Left lobe of liver (tissue), 2 donors: ENCODE measurements at places on chromosomes 7 and 10. TPM values are rescaled to one million over a fixed set of nuclear protein-coding genes. Genes with fewer than 3 reads are reported as not detected.

- no peak for DNase-seq
These were observed 66.9 kb downstream of the FAM53B start for GRCh38 chr10:124677293-124677699.

DNA sequence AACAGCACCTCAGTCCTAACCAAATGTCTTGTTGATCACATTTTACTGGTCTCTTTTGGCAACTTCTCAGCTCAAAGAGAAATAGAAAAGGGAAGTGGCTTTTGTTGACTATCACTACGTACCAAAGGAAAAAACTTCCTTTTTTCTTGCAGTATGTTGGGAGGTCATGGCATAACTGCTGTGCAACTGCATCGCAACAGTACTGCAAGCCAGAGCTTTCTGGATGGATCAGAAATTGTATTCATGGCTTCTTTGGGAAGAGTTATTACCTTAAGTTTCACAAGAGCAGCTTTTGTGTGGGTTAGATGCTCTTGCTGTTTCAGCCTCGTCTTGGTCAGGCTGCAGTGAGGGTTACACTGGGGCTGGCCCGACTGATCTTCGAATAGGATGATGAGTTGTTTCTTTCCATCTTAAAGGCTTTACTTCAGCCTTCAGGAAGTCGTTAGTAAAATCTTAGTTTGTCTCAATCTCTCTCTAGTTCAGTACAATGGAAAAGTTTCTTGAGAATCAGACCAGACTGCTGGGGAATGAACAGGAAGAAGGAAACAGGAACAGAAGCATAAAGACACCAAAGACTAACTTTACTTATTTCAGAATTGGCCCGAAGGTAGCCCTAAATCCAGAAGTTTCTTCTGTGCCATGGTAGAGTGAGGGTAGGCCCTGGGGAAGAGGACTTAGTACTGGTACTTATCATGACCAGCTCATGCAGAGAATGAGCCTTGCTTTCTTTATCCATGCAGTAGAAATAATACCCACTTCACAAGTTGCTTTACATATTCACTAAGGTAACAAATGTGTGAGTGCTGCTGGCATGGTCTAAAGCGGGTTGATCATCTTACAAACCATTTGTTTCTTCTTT lies 153.6 kb downstream of the CELF2 start:
- DNase-seq: no peak

GRCh38 chr7:140225562-140226249 lies 48.9 kb upstream of the KDM7A start:
- DNase-seq: no peak

GDF2 gene
- 7.2 TPM for total RNA-seq

- no peak for DNase-seq
These were observed 67.2 kb upstream of the CAMK2B start for GRCh38 chr7:44392618-44393010.

- DNase-seq: no peak
These were observed 22.4 kb downstream of the ATXN7L1 start for GRCh38 chr7:105853931-105854419.

DNA sequence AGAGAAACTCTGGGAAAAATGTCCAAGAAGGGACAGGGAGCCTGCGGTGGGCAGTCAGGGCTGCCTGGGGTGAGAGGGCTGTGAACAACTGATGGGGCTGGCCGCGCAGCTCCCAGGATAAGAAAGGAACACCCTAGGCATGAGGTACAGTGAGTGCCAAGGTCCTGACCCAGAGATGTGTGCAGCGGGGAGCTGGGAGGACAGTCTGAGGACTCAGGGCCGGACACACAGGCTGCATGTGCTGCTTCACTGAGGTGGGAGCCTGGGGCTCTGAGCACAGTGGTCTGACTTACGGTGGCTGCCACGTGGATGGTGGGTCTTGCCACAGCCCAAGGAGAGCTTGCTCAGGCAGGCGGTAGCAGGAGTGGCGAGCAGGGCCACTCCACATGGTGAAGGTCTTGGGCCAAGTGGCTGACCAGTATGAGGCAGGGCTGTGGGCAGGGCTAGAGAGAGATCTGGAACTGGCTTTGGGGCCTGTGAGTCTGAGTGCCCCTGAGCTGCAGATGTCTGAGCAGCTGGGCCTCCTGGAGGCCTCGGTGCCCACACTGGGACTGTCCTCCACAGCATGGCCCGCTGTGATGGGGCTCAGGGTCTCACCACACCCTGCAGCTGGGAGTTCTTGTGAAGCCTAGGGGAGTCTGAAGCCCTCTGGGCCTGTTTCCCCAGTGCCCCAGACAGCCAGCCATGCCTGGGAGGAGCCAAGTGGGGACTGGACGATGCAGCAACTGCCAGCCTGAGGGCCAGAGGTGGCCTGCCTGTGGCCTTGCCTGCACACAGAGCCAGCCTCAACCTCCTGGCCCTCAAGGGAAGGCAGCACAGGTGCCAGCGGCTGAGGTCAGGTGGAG lies 60.3 kb downstream of the RASGEF1A start:
- peak; percentile 39 for DNase-seq

TMEM270 gene
- total RNA-seq: not detected

- DNase-seq: no peak
These were observed 425.8 kb downstream of the ETV1 start for GRCh38 chr7:13563680-13564079.

KCNH2 gene
- total RNA-seq: 0.28 TPM

- DNase-seq: no peak
These were observed 638.4 kb downstream of the ACTR3B start for GRCh38 chr7:153397906-153398305.

- DNase-seq: no peak
These were observed 231.8 kb upstream of the CACNA2D1 start for GRCh38 chr7:82675396-82675795.

MUC3A gene
- total RNA-seq: 9.4 TPM

SPDYE2 gene
- total RNA-seq: not detected

- no peak for DNase-seq
These were observed 7.5 kb downstream of the BNIP3 start for GRCh38 chr10:131974034-131974817.

GRCh38 chr7:5284304-5285281 lies 1.9 kb downstream of the SLC29A4 start:
- peak; percentile 67 for DNase-seq

- DNase-seq: no peak
These were observed 53.6 kb upstream of the EBF3 start for GRCh38 chr10:130017631-130018022.

GRCh38 chr10:96456296-96456840 lies 57.4 kb downstream of the TLL2 start:
- DNase-seq: no peak

AP4M1 gene
- 4.5 TPM for total RNA-seq

MYL10 gene
- not detected for total RNA-seq

GRCh38 chr7:13057462-13058200 lies 370.2 kb downstream of the ARL4A start:
- no peak for DNase-seq

GRCh38 chr10:28587970-28588290 lies 55.0 kb downstream of the WAC start:
- no peak for DNase-seq

- no peak for DNase-seq
These were observed 84.5 kb downstream of the FZD1 start for GRCh38 chr7:91348711-91349110.

DNA sequence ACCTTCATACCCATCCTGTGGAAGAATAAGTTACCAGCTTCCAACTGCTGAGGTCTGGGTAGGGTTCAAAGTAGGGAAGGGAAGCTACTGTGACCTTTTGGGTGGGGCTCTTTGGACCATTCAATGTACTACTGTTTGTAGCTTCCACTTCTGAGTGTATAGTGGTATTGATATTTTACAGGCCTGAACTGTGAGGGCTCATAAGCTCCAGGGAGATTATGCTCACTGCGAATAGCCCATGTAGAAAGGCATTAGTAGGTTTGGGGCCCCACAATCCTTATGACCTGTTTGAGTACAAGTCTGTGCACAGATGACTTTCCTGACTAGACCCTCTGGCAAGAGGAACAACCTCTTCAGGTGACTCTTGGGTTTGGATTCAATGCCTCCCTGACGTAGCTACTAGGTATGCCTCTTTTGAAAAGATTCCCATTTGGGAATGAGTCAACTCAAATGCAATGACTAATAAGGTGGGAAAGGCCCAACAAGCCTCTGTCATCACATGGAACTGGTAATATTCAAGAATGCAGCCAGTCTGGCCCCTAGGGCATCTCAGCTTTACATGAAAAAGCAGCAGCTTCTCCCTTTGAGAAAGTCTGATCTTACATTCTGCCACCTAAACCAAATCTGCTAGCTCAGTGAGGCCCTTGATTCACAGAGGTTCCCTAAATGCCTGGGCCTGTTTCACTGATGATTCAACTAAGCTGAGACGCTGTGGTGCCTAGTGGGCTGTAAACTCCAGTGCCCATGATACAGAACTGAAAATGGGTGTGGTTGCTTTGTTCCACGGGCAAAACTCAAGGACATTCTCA lies 79.8 kb downstream of the ABI1 start:
- DNase-seq: no peak

- DNase-seq: no peak
These were observed 19.1 kb upstream of the GJD4 start for GRCh38 chr10:35585903-35586535.

- DNase-seq: no peak
These were observed 8.9 kb upstream of the C7orf33 start for GRCh38 chr7:148581624-148582023.

- no peak for DNase-seq
These were observed 9.7 kb downstream of the IKZF5 start for GRCh38 chr10:122998934-122999333.

GRID2IP gene
- total RNA-seq: not detected

DNA sequence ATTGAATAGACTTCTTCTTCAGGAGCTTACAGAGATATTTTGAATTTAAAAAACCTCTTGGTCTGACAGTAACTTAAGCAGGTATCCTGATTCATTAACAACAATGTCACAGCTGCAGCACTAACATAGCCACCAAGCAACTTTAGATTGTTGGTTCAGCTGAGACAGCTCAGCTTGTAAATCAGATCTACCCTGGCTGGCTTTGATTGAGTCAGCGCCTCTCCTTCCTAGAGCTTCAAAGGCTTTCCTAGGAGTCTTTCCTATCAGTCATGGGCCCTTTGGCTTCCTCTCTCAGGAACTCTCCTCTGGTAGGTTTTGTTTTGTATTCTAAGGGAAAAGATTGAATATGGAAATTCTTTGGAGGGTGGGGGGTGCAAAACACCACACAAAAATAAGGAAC lies 70.7 kb upstream of the STEAP4 start:
- no peak for DNase-seq

THSD7A gene
- 1.6 TPM for total RNA-seq

DNA sequence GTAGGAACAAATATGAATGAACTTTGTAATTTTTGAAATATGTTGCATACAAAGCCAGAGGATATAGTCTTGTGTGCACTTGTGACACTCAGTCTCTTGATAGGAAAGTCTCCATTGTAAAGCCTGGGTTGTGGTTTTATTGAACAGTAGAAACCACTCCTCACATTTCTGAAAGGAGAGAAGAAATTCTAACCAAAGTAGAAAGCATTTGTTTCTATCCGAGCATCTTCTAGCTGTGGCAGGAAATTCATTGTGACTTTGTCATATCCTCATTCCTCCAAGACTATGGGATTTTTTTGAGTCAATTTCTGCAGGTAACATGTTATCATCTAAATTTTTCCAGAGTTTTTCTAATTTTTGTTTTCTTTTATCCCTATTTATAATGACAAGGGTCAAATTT lies 55.5 kb upstream of the NCF1 start:
- DNase-seq: no peak

DLG5 gene
- total RNA-seq: 9.3 TPM

DNA sequence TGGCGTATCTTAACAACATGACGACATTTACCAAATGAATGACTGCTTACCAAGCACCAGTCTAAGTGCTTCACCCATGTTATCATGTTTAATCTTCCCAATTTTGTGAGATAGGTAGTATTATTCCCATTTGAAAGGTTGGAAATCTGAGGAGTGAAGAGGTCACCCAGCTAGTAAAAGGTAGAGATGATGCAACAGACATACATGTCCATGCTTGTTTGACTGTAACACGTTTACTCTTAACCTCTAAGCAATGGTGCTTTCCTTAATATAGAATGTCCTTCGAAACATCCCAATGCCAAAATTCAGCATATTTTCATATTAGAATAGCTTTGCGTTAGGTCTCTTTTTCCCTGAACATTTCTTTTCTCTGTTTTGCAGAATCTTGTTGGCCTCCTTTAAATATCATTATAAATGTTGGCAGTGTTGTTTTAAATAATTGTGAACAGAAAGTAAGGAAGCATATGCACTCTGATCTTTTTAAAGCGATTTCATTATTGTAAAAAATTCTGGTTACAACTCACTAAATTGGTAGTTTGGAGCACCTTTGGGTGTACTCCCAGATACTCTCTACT lies 722.8 kb downstream of the AUTS2 start:
- DNase-seq: no peak

CFAP70 gene
- total RNA-seq: 2.8 TPM

DNA sequence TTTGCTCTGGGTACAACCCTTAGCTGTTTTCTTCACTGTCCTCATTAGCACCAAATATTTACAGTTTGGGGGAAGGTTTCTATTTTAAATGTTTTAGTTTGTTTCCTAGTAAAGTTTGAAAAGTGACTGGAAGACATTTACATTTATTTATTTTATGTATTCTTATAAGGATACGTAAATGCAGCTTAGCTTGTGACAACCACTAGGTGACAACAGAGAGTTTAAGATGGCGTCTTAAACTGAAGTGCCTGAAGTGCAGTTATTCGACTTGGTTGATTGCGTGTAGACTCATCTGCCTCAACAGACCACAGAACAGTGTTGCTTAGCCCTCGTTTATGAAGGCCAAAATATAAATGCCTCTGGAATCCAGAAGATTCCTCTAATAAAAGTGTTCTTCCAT lies 378.2 kb upstream of the MYO3A start:
- no peak for DNase-seq

- no peak for DNase-seq
These were observed 22.4 kb downstream of the ZFAND2A start for GRCh38 chr7:1137517-1138167.

DNA sequence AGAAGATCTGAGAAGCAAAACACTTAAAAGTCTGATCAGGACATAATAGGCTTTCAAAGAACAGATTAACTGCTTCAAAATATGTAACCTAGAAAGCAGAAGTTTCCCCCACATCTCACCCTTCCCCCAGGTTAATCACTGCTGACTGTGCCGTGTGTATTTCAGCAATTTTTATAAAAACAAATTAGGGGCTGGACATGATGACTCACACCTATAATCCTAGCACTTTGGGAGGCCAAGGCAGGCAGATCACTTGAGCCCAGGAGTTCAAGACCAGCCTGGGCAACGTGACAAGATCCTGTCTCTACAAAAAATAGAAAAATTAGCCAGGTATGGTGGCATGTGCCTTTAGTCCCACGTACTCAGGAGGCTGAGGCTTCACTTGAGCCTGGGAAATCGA lies 67.6 kb upstream of the GATA3 start:
- no peak for DNase-seq

CALML5 gene
- not detected for total RNA-seq

ACHE gene
- total RNA-seq: 0.48 TPM

- no peak for DNase-seq
These were observed 41.9 kb upstream of the IL15RA start for GRCh38 chr10:6019010-6019782.

ZNF804B gene
- not detected for total RNA-seq

DNA sequence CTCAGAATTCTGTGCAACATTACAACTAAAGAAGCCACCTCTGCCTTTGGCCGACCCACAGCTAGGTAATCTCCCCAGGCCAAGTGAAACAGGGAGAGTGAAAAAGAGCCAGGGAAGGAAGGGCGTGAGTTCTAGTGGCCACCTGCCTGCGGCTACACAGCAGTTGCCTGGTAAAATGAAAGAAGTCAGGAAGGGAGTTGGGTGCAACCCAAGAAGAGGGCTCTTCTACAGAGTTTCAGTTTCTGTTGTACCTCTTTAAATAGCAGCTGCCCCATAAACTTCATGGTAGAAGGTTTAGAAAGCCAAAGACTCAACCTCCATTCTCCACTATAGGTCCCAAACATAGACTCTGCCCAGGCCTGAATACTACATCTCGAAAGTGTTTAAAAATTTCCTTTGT lies 76.2 kb upstream of the TMEM168 start:
- DNase-seq: no peak
